RPMI7951 (cell line): ENCODE measurements at places on chromosomes 4 and X.
A peak's percentile ranks its signal among the peaks of the same experiment; 100 is the strongest.

- DNase-seq = no peak
Observed at GRCh38 chr4:19286924-19287323, 964.8 kb upstream of the SLIT2 start.

DNA sequence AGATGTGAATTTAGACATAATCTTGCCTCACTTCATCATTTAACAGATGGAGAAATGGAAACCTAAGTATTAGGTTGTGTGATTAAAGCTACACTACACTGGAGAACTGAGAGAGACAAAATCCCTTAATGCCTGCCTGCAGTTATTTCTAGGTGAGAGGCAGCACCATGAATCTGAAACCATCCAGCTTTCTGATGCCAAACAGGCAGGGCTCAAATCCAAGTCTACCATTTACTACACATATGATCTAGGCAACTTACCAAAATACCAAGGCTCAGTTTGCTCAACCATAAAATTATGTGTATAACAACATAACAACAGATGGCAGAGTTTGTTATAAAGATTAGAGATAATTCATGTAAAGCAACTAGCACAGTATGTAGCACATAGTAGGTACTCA lies 38.7 kb downstream of the GABRA4 start:
- DNase-seq = no peak

DNA sequence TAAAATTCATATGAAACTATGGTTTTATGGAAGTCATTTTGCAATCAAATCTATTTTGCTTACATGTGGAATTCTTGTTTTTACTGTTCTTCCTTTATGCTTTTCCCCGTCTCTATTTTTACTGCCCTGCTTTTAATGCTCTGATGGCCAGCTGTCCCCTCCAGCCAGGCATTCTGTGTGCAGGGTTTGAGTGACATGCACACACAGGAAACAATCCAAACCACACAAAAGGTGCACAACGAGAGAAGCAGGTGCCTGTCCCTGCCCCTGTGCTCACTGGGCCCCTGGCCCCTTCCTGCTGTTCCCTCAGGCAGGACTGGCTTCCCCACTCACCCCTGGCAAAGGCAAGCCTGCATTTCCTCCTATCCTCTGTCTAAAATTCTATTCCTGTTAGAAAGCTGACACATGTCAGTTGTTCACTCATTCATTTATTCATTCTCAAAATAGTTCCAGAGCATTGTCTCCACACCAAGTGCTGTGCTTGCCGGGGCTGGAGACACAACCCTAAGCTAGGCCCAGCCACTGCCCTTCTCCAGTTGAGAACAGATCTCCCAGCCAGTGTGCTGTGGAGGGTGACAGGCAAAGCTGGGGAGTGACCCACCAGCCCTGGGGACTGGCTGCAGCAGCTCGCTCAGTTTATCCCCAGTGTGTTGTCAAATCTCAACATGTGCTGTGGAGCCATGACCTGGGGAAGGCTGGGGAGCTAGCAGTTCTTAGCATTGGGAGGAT lies 346.3 kb downstream of the FBXW7 start:
- DNase-seq = no peak

GRCh38 chr4:139786494-139787354 lies 121.1 kb downstream of the MGST2 start:
- DNase-seq = no peak

DNA sequence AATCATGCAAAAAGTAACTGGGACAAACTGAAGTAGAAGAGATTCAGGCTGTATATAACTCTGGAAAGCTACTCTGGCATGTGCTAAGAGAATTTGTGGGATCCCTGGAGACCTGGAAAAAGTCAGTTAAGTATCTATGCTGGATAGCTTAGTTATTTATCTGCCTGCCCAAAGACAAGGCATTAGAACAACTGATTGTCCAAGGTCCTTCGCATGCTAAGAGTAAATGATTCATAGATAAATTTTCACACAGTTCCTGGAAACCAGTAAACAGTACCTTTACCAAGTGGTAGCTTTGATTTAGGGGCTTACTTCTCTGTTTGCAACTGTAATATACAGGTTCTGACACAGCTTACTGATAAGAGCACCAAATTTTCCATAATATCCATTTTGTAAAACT lies 104.8 kb downstream of the ATP11C start:
- no peak for DNase-seq

DNA sequence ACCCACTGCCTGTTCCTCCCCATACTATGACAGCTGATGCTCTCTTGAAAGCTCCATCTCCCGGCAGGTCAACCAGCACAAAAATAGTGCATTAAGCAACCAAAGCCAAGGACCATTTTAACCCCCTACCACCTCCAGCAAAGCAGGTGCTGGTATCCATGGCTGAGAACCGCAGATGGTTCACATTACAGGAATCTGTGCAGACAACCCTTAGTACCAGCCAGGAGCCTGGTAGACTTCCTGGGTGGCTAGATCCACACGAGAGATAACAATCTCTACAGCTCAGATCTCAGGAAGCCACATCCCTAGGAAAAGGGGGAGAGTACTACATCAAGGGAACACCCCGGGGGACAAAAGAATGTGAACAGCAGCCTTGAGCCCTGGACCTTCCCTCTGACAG lies 248.0 kb downstream of the FGF13 start:
- DNase-seq = no peak

GRCh38 chr4:6463311-6464289 lies 8.8 kb downstream of the PPP2R2C start:
- DNase-seq = no peak

GRCh38 chr4:24003496-24003895 lies 113.6 kb upstream of the PPARGC1A start:
- no peak for DNase-seq

DNA sequence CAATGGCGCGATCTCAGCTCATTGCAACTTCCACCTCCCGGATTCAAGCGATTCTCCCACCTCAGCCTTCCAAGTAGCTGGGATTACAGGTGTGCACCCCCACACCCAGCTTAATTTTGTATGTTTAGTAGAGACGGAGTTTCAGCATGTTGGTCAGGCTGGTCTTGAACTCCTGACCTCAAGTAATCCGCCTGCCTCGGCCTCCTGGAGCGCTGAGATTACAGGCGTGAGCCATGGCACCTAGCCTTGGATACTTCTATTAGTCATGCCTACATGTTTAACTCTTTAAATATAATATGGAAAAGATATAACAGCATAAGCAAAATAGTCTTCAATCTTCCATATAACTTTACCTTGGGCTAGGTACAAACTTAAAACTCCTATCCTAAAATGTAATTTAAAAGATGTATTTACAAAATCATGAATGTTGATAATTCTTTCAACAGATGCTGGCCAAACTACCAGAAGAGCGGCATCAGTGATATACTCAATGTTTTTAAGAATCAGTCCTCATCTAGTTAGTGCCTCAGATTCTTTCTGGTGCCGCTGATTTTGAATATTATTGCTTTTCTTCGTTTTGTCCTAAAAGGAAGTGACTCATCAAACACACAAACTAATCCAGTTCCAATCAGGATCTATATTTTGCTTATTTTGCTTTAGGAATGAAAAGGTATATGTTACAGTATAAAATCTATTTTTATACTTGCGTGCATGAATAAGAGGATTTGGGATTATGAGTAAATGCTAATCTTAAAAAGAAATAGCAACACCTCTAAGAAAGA lies 23.7 kb downstream of the FAM241A start:
- no peak for DNase-seq

- no peak for DNase-seq
Observed at GRCh38 chrX:68992821-68993397, 164.1 kb downstream of the EFNB1 start.

DNA sequence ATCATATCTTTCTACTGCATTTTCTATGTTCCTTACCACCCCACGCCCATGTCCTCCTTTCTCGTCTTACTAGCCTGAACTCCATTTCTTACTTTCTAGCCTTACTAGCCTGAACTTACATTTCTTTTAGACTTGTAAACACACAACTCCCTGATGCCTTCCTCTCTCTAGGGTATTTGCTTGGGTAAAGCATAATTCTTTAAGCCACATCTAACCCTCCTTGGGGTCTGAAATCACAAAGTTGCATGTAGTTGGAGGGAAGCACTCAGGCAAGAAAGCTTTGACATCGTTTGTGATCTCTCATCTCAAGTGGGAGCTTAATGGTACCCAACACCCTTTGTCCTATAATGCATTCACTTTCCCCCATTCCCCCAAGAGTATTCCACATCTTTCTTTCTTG lies 124.4 kb downstream of the SPOCK3 start:
- DNase-seq = no peak

GRCh38 chr4:112189754-112190153 lies 41.8 kb upstream of the AP1AR start:
- DNase-seq = peak; percentile 16

- no peak for DNase-seq
Observed at GRCh38 chr4:58144721-58145120, 1034.5 kb upstream of the IGFBP7 start.

DNA sequence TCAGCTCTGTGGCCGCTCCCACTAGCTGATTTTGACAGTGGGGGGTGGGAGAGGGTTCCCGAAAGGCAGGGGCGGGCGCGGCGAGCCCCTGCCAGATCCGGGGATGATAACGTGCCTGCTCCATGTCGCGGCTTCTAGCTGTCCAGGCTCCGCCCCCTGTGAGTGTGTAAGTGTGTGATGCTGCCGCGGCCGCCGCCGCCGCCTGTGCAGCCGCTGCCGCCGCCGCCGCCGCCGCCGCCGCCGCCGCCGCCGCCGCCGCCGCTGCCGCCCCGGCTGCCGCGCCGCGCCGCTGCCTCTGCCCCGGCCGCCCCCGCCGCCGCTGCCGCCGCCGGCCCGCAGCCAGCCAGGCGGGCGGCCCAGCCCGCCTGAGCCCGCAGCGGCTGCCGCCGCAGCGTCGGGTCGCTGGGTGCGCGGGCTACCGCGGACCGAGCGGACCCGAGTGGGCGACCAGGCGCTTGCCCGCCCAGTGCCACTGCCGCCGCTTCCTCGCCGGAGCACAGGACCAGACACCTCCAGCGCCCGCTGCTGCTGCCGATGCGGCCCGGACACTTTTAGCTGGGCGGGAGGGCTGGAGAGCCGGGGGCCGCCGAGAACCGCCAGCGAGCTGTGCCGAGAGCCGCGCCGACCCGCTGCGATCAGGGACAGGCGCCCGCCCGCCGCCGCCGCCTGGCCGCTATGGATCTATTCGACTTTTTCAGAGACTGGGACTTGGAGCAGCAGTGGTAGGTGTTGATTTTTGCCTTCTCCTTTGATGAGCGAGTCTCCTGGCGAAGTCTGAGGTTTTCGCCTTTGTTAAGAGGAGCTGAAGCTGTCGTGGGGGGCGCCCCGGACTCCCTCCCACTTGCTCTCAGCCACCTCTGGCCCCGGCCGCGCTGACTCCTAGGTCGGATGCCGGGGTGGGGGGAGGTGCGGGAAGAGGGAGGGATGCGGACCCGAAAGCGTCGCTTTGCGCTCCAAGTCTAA lies at the start of gene AFF2:
AFF2 (plus strand) TSS at position 195 of the 963 bp plus-strand sequence; CDS start at position 676, 481 bp downstream.
- DNase-seq = peak; percentile 32

DNA sequence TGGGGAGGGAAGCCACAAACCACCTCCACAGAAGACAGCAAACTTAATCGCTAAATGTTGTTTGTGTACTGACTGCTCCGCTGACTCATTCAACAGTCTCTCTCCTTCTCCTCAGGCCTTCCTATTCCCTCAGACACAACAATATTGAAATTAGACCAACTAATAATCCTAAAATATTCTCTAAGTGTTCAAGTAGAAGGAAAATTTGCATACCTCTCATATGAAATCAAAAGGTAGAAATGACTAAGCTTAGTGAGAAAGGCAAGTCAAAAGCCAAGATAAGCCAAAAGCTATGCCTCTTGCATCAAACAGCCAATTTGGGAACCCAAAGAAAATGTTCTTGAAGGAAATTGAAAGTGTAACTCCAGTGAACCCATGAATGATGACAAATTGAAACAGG lies 75.7 kb upstream of the ARHGAP24 start:
- DNase-seq = no peak

DNA sequence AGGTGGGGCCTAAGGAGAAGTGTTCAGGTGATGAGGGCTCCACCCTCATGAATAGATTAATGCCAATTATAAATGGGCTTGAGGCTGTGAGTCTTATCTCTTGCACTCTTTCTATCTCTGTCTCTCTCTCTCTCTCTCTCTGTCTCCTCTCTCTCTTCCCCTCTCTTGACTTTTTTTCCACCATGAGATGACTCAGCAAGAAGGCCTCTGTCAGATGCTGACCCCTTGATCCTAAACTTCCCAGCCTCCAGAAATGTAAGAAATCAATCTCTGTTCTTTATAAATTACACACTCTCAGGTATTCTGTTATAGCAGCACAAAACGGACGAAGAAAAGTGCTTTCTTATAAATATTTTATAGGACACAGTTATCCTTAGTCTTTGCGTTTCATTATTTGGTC lies 184.9 kb upstream of the PCDH7 start:
- DNase-seq = no peak

GRCh38 chr4:173801876-173802661 lies 272.0 kb upstream of the HAND2 start:
- no peak for DNase-seq

DNA sequence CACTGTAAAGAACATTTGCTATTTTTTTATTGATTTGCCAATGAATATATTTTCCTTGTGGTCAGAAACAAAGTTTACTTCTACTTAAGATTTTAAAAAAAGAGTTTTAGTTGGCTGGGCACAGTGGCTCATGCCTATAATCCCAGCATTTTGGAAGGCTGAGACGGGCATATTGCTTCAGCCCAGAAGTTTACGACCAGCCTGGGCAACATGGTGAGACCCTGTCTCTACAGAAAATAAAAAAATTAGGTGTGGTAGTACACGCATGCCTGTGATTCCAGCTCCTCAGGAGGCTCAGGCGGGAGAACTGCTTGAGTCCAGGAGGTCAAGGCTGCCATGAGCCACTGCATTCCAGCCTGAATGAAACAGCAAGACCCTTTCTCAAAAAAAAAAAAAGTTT lies 36.8 kb downstream of the LRP2BP start:
- DNase-seq = no peak

DNA sequence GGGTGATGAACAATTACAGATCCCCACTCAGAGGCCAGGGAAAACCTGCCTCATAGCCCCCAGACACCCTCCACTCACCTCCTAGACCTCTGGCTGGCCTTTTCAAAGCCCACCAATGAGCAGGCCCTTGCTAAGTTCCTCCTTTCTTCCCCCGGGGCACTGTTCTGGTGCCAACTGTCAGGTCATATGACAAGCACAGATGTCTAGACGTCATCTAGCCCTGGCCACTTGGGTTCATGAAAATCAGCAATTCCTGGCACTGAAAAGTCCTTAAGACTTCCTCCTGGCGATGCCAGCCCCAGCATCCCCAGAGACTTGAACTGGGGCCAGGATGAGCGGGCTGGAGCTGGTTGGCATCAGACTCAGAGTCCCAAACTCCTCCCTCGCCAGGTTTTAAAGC lies 115.6 kb upstream of the NALF2 start:
- DNase-seq = peak; percentile 2

GRCh38 chr4:78610546-78611214 lies 59.1 kb downstream of the ANXA3 start:
- peak; percentile 45 for DNase-seq

- DNase-seq = no peak
Observed at GRCh38 chr4:23962462-23962861, 72.6 kb upstream of the PPARGC1A start.

- DNase-seq = no peak
Observed at GRCh38 chrX:12986164-12986779, 11.4 kb downstream of the TMSB4X start.

- no peak for DNase-seq
Observed at GRCh38 chr4:74018116-74018515, 19.6 kb upstream of the CXCL5 start.
